ENCODE measurements at places on chromosomes 3 and 15.

DNA sequence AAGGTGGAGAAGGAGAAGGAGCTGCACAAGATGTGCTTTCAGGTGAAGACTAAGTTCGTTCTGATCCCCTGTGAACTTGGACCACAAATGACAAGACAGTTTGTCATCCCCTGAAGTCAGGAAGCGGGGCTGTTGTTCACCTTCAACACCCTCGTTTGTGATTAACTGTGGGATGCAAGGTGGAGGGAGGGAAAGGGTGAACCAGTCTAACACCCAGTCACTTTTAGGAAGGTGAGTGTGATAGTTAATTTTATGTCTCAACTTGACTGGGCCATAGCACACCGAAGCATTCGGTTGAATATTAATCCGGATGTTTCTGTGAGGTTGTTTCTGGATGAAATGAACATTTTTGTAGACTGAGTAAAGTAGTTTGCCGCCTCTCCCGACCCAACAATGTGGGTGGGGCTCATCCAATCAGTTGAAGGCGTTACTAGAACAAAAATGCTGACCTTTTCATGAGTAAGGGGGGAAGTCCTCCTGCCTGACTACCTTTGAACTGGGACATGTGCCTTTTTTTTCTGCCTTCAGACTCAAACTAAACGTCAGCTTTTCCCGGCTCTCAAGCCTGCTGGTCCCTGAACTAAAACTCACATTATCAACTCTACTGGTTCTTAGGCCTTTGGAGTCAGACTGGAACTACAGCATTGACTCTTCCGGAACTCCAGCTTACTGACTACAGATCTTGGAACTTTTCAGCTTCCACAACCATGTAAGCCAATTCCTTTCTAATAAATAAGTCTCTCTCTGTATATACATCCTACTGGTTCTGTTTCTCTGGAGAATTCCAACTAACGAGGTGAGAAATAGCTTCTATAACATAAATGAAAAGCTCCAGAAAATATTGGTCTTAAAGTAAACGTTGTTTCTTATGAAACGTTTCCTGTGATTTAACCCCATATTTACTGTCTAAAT lies 264.0 kb upstream of the SLITRK3 start:
- DNase-seq, result no peak

DNA sequence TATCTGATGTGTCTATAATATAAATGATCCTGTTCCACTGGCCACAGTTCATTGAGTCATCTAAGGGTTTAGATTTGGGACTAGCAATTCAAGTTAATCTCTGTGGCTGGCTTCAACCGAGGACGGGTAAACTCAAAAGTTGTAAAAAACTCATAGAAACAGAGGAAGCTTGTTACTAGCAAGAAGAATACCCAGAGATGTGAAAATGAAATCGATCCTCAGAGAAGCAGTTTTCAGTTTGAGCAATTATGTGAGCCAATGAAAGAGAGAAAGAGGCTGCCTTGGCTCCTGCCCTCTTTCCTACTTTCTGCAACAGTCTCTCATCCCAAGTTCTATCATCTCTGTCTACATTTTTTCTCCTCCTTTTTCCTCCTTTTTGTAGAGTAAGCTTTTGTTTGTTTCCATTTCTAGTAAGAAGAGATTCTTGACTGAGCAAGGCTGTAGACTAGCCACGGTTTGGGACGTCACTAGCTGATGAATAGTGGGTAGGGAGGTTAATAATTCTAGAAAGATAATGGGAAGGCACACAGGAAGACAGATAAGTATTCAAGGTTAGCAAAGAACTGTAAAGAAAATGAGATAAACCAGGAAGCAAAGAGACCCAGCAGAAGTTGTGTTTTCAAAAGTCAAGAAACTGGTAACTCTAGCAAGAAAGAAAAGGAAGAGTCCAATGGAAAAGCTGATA lies 298.9 kb upstream of the NR2F2 start:
- DNase-seq, result no peak

DNA sequence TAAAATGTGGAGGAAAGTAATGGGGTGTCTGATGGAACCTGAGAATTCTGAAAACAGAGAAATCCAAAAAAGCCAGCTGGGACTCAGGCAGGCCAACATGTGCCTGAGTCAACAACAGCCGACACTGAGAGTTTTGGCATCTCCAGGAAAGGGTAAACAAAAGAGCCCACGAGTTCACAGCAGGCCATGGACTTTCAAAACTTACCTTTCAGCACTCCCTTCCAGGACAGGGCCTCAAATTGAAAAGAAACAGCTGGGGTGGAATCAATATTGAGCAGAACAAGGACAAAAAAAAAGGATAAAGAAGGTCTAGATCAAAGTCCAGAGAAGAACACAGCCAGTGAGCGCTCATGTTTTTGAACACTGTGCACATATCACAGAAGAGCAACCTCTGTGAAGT lies 735.4 kb upstream of the GRM7 start:
- DNase-seq, result no peak

DNA sequence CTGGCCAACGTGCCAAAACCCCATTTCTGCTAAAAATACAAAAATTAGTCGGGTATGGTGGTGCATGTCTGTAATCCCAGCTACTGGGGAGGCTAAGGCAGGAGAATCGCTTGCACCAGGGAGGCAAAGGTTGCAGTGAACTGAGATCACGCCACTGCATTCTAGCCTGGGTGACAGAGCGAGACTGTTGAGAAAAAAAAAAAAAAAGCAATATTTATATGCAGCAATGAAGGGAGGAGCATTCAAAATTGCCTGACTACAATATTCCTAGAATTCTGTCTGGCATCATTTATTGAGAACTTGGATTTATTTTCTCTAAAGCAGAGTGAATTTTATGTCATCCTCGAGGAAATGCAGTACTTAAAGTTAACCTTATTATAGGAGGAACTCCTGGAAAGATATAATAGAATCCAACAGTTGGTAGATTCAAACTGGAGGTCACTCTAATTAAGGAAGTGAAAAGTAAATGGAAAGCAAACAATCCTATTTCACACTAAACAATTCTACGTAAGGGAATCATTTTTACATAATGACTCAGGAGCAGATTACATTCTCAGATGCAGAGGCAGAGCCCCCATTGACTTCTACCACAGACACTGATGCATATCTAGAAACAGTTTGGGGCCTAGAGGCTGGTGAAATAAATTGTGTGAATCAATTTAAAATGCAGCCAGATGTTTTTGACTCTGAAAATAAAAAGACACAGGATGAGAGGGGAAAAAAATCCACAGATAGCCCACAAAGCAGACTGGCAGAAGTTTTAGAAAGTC lies 82.1 kb upstream of the FHIT start:
- DNase-seq, result no peak

GRCh38 chr3:116164039-116164438 lies 281.2 kb downstream of the LSAMP start:
- DNase-seq, result no peak

- no peak for DNase-seq
Measured at GRCh38 chr15:82093774-82094211, 48.0 kb upstream of the MEX3B start.

- no peak for DNase-seq
Measured at GRCh38 chr3:194056731-194057415, 79.1 kb upstream of the HES1 start.

DNA sequence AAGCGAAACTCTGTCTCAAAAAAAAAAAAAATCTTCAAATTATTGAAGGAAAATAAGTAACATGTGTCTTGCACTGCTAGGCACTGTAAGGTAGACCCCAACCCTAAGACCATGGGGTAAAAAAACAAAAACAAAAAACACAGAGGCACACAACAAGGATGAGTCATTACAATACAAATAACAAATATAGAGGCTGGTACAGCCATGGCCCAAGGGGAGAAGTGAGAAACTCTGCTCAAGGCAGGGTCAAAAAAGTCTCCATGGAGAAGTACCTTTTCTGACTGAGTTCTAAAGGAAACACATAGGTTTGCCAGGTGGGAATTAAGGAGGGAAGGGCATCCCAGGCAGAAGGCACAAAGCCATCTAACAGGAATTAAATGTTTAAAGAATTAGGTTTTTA lies 54.5 kb downstream of the TOP2B start:
- DNase-seq, result no peak

DNA sequence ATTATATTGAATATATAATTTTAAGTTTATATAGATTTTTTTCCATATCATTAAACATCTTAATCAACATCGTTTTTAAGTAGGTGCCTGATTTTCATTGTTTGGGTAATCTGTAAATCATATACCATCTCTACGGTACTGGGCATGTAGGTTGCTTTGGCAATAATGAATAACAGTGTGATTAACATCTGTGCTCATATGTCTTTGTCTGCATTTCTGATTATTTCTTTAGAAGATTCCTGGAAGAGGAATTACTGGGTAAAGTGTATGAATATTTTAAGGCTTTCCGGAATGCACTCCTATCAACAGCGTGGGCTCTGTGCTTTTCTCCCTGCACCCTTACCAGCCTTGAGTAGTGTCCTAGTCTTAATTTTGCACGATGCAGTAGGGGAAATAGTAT lies 119.8 kb upstream of the LIPC start:
- DNase-seq, result no peak

DNA sequence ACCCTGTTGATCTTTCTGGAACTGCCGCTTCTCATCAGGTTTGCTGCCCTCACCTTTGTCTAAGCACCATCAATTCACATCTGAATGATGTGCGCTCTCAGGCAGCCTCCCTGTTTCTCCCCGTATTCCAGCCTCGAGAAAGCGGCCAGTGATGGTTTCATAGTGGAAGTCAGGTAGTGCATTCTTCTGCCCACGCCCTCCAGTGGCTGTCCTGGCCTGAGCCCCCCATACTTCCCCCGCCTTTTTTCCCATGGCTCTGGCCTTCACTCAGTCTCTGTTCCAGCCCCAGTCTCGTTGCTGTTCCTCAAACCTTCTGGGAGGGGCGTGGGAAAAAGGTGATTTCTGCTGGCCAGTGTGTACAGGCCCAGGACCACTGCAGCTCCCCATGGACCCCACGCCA lies 101.3 kb downstream of the ASB7 start:
- DNase-seq, result no peak

DNA sequence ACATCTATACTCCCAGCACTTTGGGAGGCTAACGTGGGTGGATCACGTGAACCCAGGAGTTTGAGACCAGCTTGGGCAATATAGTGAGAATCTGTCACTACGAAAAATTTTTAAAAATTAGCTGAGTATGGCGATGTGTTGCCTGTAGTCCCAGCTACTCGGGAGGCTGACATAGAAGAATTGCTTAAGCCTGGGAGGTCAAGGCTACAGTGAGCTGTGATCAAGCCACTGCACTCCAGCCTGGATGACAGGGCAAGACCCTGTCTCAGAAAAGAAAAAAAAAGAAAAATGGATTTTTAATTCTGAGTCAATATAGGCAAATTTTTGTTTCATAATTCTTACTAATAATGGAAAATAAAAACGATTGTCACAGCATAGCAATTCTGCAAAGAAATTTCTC lies 13.3 kb downstream of the C3orf49 start:
- no peak for DNase-seq

GRCh38 chr3:192170031-192170430 lies 557.3 kb downstream of the FGF12 start:
- no peak for DNase-seq

GRCh38 chr3:5296362-5296761 lies 108.9 kb downstream of the EDEM1 start:
- DNase-seq, result no peak

DNA sequence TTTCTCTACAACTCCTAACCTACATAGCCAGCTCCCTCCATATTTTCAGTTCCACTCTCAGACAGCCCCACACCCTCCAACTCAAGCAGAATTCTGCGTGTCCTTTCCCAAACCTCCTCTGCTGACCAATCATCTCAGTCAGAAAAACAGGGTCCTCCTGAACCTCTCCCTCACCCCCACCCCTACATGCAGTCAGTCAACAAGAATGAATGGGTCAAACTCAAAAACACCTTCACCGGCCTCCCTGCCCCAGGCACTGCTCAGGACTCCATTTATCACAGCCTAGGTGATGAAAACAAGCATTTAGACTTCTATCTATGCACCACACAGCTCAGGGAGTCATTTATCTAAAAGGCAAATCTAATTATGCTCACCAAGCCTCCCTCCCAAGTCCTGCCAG lies 32.4 kb downstream of the MYL3 start:
- no peak for DNase-seq

GRCh38 chr3:182954553-182955235 lies 25.6 kb downstream of the DCUN1D1 start:
- DNase-seq, result no peak

- DNase-seq, result no peak
Measured at GRCh38 chr3:61110576-61110975, 140.7 kb downstream of the FHIT start.

- no peak for DNase-seq
Measured at GRCh38 chr3:128122013-128122412, 1.6 kb downstream of the RUVBL1 start.

GRCh38 chr3:66406163-66406562 lies 94.7 kb downstream of the LRIG1 start:
- no peak for DNase-seq

DNA sequence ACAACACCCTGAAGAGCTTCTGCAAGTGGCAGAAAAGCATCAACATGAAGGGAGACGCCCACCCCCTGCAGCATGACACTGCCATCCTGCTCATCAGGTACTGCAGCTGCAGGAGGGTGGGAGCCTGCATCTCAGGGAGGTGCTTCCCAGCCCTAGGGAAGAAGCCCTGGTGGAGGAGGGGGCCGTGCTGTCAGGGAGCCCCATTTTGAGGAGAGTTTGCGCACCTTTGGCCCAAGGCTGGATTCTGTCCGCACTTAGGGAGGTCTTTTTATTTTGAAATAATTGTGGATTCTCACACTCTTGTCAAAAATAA lies 42.1 kb downstream of the SAXO2 start:
- DNase-seq, result peak; percentile 40

DNA sequence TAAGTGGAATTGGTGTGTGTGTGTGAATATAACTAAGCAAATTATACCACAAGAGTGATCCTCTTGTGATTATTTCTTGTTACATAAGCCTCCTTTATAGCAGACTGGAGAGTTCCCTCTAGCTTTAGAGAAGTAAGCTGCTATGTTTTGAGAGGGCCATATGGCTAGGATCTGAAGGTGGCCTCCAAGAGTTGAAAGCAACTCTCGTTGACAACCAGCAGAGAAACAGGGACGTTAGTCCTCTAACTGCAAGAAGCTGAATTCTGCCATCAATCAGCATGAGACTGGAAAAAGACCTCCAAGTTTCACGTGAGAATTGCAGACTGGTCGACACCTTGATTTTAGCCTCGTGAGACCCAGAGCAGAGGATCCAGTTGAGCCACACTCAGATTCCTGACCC lies 278.5 kb upstream of the ZNF717 start:
- no peak for DNase-seq

GRCh38 chr15:70089692-70089971 lies 8.1 kb downstream of the TLE3 start:
- no peak for DNase-seq

- no peak for DNase-seq
Measured at GRCh38 chr15:70806992-70807712, 43.8 kb upstream of the UACA start.

GRCh38 chr3:187403768-187404288 lies 35.6 kb downstream of the RTP4 start:
- no peak for DNase-seq

- DNase-seq, result no peak
Measured at GRCh38 chr15:78054966-78055365, 22.5 kb downstream of the TBC1D2B start.

DNA sequence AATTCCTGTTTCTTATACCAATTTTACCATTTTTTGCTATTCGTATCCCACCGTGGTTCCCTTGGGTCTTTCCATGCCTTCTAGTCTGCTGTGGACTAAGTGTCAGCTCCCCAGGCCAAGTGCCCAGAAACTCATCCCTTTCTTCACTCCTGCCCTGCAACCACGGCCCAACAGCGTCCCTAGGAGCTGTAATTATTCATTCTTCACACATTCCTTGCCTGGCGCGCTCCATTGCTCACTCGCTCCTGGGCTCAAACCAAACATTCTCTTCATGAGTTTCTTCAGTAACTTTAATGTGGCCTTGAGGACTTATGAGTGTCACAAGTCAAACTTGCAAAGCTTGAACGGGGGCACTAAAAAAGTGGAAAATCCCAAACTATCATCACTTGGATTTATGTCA lies 15.7 kb downstream of the GABRB3 start:
- DNase-seq, result no peak
